ENCODE measurements at places on chromosomes 13 and 19.

- no peak for DNase-seq
Measured at GRCh38 chr19:2255982-2256685, at the start of gene JSRP1. JSRP1 (minus strand) TSS chr19:2256417; CDS start chr19:2255314, 1,103 bp downstream.

DNA sequence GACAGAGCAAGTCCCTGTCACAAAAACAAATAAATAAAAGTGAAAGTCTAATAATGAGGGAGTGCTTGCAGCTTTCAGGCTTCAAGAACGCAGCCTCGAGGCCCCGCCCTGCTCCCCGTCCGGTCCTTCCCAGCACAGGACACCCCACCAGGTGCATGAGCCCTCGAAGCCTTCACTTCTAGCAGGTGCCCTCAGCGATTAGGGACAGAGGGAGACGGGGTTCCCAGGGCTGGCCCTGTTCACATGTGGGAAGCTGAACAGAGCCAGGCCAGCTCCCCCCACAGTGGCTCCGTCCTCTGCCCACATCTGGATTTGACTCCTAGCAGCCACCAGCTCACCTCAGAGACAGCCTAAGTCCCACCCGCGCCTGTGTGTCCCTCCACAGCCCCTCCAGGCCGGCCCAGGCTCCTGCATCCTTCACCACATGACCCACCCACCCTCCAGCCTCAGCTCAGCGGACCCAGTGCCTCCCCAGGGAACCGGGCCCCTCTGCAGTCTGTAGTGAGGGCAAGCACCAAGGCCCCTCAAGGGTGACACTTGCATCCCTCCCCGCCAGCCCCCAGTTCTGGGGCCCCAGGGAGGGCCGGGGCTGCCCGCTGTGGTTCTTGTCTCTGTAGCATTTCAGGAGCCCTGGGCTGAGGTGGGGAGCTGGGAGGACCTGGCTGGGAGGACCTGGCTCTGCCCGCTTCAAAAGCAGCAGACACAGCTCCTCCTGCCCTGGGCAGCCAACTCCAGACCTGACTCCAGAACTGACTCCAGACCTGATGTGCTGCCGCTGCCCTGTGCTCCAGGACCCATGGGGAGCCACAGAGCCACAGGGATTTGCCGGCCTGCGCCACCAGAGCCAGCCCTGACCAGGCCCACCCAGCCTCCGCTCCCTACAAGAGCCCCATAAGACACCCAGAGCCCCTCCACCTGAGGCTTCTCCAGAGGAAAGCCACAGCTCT lies 27.2 kb downstream of the GPX4 start:
- DNase-seq: peak; percentile 68

DNA sequence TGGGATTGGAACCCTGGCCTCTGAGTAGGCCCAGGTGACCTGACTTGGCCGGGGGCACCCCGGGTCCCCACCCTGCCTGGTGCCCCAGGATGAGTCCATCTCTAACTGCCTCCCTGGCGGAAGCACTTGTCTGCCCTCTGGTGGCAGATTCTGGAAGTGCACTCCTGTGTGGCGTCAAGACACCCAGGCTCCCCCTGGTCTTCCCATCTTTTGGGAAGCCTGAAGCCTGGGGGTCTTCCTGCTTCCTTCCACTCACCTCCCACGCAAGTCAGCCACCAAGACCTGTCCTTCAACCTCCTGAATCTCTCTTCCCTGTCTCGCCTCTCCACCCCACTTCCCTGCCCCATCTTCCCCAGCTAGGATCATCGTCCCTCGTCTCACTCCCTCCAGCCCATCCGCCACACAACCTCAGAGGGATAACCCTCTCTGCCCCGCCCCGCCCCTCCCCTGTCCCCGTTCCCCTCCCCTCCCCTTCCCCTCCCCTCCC lies 7.4 kb downstream of the RABAC1 start:
- peak; percentile 95 for DNase-seq

DNA sequence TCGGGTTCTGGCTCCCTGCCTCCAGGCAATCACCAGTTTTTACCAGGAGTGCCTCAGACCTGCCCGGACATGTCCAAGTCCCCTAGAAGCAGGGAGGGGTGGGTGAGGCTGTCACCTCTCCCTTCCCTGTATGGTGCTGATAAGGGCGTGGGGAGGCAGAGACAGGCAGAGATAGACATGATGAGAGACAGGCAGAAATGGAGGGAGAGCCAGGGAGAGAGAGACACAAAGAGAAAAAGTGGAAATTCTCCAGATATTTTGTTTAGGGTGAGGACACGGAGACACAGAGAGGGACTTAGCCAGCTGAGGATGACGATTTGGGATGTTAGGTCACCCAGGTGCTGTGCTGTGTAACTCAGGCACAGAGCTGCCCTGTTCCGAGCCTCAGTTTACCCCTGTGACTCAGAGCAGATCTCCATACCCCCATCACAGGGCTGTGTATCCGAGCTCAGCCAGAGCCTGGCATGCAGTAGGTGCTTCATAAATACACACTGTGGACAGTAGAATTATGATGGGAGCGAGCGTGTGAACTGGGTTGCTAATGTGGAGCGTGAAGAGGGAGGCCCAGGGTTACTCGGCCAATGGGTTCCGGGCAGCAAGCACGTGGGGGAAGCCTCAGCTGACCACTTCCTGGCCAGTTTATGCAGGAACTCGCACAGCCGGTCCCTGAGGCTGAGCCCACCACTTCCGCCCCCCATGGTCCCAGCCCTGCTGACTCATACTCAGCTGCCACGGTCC lies 11.9 kb upstream of the GDF15 start:
- peak; percentile 69 for DNase-seq

- no peak for DNase-seq
Measured at GRCh38 chr13:50712881-50713280, 130.6 kb downstream of the DLEU7 start.

- no peak for DNase-seq
Measured at GRCh38 chr19:35905178-35905727, 2.8 kb downstream of the TYROBP start.

- DNase-seq: peak; percentile 32
Measured at GRCh38 chr19:47229676-47230053, 1.3 kb downstream of the BBC3 start.

GRCh38 chr19:31270897-31271296 lies 78.3 kb downstream of the TSHZ3 start:
- DNase-seq: no peak

GRCh38 chr19:4690361-4690760 lies 20.2 kb upstream of the MYDGF start:
- DNase-seq: no peak

GRCh38 chr19:10352764-10353671 lies 13.6 kb upstream of the ICAM3 start:
- no peak for DNase-seq

DNA sequence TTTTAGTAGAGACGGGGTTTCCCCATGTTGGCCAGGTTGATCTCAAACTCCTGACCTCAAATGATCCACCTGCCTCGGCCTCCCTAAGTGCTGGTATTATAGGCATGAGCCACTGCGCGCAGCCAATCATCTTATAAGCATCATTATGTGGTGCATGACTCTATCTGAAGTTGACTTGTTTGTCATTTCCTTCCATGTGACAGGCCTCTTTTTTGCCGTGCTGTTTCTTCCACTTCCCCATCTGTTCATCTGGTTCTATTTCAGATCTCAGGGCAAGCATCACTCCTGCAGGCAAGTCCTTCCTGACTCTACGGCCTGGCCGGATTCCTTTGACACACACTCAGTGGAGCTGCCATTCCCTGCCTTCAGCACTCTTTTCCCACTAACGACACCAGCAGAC lies 15.2 kb downstream of the COL5A3 start:
- no peak for DNase-seq

- DNase-seq: peak; percentile 47
Measured at GRCh38 chr13:74136084-74136658, 2.0 kb upstream of the KLF12 start.

GRCh38 chr13:64591971-64592370 lies 2638.2 kb downstream of the PCDH9 start:
- DNase-seq: no peak

Measured in activated CD4-positive, alpha-beta T cell treated with anti-CD3 and anti-CD28 coated beads, Interleukin-2, amount 50 U/mL, for 48 hours (primary cell).